ENCODE measurements at places on chromosomes 13 and 19.

GRCh38 chr13:93624311-93624777 lies 397.7 kb downstream of the GPC6 start:
- DNase-seq: no peak

DNA sequence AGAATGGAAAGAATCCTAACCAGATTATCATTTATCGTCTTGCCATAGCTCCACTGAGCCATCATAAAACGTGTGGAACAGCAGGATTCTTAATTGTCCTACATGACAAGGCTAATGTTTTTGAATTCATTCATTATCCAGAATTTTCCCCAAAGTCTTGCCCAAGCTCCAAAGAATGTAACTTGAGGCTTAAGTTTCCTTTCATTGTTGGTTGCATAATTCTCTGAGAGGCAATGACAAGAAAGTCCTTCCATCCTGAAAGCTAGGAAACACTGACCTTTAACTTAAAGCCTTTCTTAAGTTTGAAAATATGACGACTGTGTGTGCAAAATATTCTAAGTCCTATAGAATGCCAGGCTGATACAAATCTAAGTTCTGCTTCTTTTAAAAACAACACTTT lies 546.1 kb downstream of the SUCLA2 start:
- no peak for DNase-seq

DNA sequence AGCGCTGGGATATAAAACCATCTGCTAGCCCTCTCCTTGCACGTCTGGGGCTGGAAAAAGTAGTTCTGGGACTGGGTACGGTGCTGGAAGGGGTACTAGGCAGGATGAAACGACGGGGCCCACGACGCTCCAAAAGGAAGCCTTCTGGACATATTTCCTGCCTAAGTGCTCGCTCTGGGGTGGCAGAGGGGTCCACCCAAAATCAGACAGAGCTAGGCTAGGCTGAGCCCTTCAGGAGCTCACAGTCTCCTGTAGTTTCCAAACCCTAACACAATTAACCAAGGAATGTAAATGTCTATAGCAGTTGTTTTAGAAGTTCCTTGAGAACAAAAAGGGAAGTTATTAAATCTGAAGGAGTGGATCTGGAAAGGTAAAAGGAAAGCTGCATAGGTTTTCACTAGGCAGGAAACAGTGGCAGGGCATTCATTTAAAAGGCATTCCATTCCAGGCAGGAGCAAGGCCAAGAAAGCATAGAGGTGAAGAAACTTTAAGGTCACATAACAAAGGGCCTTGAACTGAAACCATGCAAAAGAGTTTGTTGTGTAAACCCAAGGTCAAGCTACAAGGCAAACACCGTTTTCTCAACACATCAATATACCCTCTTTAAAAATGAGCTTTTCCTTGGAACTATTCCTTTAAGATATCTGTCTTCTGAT lies 634 bp upstream of the DIAPH3 start:
- no peak for DNase-seq

- no peak for DNase-seq
Measured at GRCh38 chr19:53980539-53981375, 10.7 kb upstream of the CACNG6 start.

GRCh38 chr13:94093652-94094315 lies 385.7 kb downstream of the DCT start:
- DNase-seq: no peak

- no peak for DNase-seq
Measured at GRCh38 chr13:32736648-32737047, 150.4 kb downstream of the PDS5B start.

DNA sequence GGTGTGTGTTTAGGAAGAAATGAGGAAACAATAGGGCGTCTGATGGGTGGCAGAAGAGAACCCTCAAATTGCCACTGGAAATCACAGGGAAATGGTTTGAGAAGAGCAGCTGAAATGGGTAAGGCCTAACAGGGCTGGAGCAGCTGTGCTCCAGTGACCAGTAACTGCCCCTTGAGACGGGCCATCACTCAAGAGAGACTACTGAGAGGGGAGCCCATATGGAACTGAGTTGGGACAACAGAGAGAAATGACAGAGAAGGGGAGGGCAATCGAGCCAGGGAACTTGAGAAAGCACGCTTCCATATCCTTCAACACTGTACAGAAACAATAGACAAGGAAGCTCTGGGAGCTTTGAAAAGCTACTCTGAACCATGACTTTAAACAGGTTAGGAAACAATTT lies 175.2 kb upstream of the RNF113B start:
- no peak for DNase-seq

- DNase-seq: no peak
Measured at GRCh38 chr19:58003174-58003828, 681 bp upstream of the ZNF606 start.

- no peak for DNase-seq
Measured at GRCh38 chr19:35449359-35450043, 1.4 kb downstream of the FFAR2 start.

- DNase-seq: peak; percentile 64
Measured at GRCh38 chr19:40165362-40165937, 25.8 kb upstream of the MAP3K10 start.

GRCh38 chr13:27919934-27920676 lies at the start of gene PDX1:
TSS of gene PDX1 (plus strand) at chr13:27920000. CDS start at chr13:27920139, 139 bp downstream.
- no peak for DNase-seq

- DNase-seq: peak; percentile 59
Measured at GRCh38 chr13:33610438-33611120, 207.4 kb upstream of the RFC3 start.

DNA sequence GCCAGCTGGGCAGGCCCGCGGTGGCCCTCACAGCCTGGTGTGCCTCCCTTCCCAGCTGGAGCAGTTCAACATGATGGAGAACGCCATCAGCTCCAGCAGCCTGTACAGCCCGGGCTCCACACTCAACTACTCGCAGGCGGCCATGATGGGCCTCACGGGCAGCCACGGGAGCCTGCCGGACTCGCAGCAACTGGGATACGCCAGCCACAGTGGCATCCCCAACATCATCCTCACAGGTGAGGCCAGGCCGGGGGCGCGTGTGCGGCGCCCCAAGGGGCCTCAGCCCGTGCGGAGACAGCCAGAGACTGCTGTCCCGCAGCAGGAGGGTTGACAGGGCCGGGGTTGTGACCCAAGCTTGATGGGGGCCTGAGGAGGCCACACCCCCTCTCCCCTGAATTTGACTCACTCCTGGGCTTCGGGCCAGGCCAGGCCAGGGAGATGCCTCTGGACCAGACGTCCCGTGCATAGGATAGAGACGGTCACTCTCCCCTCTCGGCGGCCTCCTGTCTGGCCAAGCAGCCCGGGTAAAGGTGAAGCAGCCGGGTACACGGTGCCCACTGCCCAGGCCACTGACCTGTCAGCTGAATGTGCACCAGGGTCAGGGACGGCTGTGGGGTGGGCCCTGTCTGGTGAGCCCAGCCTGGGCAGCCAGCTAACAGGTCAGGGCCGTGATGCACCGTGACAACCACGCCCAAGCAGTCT lies 15.4 kb downstream of the COMP start:
- no peak for DNase-seq

- DNase-seq: no peak
Measured at GRCh38 chr19:51712461-51713081, 11.2 kb downstream of the HAS1 start.

- no peak for DNase-seq
Measured at GRCh38 chr13:73708393-73708985, 425.7 kb downstream of the KLF12 start.

DNA sequence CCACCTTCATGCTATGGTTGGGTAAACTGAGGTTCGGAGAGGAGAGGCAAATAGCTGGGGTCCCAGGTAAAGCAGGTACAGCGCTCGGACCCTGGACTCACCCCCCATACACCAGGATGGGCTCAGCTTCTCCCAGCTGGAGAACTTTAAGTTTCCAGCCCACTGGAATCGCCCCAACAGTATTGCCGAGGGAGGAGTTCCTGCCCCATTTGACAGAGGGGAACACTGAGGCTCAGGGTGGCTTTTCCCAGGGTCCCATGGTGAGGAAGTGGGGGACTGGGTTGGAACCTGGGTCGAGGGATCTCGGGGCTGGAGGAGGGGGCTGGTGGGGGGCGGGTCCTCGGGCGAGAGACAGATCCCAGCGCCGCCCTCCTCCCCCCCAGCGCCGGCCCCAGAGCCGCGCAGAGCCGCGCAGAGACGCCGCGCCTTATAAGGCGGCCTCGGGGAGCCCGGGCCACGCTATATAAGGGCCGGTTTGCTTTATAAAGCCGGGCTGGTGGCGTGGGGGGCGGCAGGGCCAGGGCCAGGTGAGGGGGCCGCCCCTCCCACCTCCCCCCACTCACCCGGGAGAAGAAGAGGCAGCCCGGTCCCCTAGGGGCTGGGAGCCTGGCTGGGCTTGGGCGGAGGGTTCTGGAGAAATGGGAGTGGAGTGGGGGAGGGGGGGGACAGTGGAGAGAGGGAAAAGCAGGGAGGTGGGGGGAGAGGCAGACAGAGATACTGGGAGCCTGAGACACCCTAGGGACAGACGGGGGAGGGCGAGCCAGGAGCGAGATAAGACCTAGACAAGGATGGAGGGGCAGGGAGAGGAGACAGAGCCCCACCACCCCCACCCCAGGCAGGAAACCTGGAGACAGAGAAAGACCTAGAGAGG lies 1.1 kb downstream of the CNN1 start:
- no peak for DNase-seq

DNA sequence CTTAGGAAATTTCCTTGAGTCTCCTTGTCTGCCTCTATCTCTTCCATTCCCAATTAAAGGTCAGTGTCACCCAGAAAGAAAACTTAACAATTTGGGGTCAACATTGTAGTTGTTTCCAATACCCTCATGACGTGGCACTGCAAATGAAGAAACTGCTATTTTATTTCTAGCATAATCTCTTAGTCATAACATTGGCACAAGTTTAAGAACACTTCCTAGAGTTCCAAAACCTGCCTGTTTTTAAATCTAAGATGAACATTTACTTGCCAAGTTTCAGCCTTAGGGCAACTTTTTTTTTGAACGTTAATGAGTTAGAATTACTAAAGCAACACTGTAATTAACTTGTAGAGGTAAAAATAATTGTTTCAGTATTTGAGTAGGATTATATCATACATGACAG lies 108.0 kb downstream of the LMO7 start:
- DNase-seq: no peak

- no peak for DNase-seq
Measured at GRCh38 chr13:50594276-50595051, 249.0 kb downstream of the DLEU7 start.

DNA sequence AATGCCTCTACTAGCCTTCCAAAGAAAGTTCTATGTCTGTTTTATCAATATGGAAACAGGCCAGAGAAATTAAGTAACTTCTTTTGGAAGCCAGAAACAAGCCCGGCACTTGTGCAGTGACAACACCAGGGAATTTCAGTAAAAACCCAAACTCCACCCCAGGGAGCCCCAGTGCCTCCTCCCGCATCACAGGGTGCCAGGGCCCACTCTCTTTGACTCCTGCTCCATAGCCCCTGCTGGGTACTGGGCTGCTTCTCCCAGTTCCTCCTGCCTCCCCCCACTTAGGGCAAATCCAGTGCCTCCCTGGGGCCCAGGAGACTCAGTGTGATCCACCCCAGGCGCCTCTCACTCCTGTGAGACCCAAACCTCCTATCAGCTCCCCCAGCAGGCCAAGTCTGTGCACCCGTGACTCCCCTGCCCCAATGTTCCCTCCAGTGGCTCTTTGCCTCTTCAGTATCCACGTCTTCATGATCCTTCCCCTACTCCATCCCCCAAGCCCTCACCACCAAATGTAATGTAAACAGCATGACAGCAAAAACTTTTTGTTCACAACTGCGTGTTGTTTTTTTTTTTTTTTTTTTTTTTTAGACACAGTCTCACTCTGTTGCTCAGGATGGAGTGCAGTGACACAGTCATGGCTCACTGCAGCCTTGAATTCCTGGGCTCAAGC lies 2.3 kb upstream of the FFAR3 start:
- DNase-seq: no peak

- no peak for DNase-seq
Measured at GRCh38 chr19:35290381-35291127, 1.4 kb upstream of the MAG start.

DNA sequence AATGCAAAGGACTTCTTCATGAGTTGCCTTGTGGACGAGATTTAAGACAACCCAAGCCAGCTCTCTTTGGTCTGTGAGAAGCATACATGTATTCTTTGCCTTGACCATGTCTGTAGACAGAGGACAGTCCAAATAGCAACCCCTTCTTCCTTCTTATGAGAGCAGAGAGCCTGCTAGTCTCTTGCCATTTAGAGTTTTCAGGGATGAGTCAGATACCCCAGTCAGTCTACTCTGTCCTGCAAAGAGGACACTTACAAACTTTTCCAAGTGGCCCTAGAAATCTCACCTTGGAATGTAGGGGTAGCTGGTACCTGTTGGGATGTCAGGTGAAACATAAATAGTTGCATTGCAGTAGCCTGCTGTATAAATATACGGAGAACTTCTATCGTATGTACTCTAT lies 36.7 kb downstream of the DNAJC3 start:
- DNase-seq: no peak

DNA sequence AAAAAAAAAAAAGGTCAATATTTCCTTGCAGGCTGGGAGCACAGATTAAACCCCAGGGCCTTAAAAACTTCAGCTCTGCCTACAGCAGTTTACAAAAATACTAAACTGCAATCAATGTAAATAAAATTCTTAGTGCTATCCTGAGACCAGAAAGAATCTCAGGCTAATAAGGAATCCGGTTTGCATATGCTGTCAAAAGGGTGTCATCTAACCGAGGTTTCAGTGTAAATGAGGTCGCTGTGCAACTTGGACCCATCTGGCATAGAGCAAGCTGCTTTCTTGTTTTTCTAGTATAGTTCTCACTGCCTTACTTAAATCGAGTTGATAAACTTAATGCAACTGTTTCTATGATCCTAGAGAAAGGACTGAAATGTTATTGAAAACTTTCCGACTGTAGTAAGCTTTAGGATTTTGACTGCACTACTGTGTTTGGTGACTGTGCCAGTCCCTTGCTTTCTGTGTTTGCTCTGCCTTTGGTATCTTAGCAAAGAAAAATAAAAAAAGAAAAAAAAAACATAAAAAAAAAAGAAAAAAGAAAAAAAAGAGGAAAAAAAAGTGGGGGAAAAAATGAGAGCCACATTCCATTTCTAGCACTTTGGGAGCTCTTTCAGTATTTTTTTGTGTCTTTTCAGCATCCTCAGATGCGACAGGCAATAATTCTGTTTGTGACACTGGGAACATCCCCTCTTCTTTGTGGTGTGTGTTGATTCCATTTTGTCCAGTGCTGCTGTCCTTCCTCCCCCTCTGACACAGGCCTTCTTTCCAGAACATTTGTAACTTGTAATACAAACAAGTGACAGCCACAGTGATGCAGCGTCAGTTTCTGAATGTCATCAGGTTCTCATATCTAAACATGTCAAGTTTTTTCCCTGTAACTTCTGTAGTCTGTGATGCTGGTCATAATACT lies 340.5 kb downstream of the ZNF536 start:
- no peak for DNase-seq

DNA sequence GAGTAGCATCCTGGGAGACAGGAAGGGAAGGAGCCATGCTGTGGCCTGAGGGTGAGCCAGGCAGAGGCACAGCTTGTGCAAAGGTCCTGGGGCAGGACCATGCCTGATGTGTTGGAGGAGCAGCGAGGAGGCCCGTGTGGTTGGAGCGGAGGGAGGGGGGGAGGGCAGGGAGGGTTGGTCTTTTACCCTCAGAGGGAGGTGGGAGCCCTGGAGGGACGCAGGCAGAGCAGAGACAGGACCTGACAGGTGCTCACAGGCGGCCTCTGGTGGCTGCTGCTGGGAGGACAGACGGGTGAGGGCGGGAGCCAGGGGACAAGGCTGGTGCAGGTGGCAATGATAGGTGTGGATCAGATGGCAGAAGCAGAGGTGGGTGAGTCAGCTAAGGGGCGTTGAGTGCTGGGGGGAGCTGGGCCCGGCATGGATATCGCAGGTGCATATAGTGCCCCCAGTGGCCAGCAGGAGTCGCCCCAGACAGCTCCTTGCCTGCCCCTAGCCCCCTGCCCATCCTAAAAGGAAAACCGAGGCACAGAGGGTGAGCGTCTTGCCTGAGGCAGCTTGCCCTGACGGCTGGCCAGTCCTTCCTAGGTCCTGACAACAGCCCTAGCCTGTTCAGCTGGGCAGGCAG lies 9.8 kb upstream of the GNA15 start:
- DNase-seq: peak; percentile 85

Measured in activated CD4-positive, CD25-positive, alpha-beta regulatory T cell treated with anti-CD3 and anti-CD28 coated beads, Interleukin-2, amount 50 U/mL, for 72 hours (primary cell).